ENCODE measurements at places on chromosomes 1 and 21. TPM values are rescaled to one million over a fixed set of nuclear protein-coding genes. Genes with fewer than 3 reads are reported as not detected.

GRCh38 chr1:43706598-43707189, 642 bp upstream of the ST3GAL3 start:
- DNase-seq, result peak; percentile 11
- no peaks in the 10 kb centered on the region for H3K27me3 ChIP-seq

GRCh38 chr1:81738875-81739274, 61.9 kb upstream of the ADGRL2 start:
- no peak for DNase-seq
- peaks cover 4% of the 10 kb centered on the region for H3K4me1 ChIP-seq
- no peaks in the 10 kb centered on the region for H3K36me3 ChIP-seq
- H3K4me3 ChIP-seq, result no peak overlapping the region
- no peak overlapping the region for H3K27ac ChIP-seq
- peaks cover 3% of the 10 kb centered on the region for H3K27me3 ChIP-seq

GRCh38 chr1:12447849-12448312, 170.1 kb downstream of the DHRS3 start:
- H3K27me3 ChIP-seq, result no peaks in the 10 kb centered on the region
- no peak overlapping the region for H3K4me3 ChIP-seq
- H3K36me3 ChIP-seq, result peaks cover 23% of the 10 kb centered on the region
- H3K4me1 ChIP-seq, result peaks cover 24% of the 10 kb centered on the region
- no peak overlapping the region for H3K27ac ChIP-seq

DNA sequence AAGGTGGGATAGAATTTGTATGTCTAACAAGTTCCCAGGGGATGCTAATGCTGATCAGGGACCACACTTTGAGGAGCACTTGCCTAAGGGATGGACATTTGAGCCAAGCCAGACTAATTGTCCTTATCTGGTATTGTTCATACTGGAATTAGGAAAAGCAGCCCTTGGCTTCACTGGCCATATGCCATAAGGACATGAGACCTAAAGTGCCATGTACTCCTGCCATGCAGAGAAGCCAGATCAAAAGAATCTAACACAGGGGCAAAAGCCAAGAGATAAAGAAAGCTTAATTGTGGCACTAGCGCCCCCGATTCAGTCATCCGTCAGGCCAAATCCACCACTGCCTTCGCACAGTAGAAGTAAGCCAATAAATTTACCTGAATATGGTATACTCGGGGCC, 45.7 kb downstream of the RNF11 start:
- no peak for DNase-seq
- H3K27me3 ChIP-seq, result no peaks in the 10 kb centered on the region
- peaks cover 5% of the 10 kb centered on the region for H3K36me3 ChIP-seq

The MXRA8 gene
- total RNA-seq, result 24.3 TPM

GRCh38 chr21:34184232-34184631, 110.9 kb downstream of the MRPS6 start:
- H3K27me3 ChIP-seq, result no peaks in the 10 kb centered on the region
- DNase-seq, result no peak
- peaks cover 8% of the 10 kb centered on the region for H3K4me1 ChIP-seq
- no peak overlapping the region for H3K27ac ChIP-seq

GRCh38 chr1:207922554-207922953, 11.6 kb upstream of the CD34 start:
- DNase-seq, result no peak
- H3K27me3 ChIP-seq, result peaks cover 27% of the 10 kb centered on the region
- no peaks in the 10 kb centered on the region for H3K36me3 ChIP-seq
- H3K27ac ChIP-seq, result no peak overlapping the region
- peaks cover 7% of the 10 kb centered on the region for H3K4me1 ChIP-seq
- no peak overlapping the region for H3K4me3 ChIP-seq

The SMCP gene
- total RNA-seq, result not detected

The PPFIA4 gene
- 0.87 TPM for total RNA-seq

DNA sequence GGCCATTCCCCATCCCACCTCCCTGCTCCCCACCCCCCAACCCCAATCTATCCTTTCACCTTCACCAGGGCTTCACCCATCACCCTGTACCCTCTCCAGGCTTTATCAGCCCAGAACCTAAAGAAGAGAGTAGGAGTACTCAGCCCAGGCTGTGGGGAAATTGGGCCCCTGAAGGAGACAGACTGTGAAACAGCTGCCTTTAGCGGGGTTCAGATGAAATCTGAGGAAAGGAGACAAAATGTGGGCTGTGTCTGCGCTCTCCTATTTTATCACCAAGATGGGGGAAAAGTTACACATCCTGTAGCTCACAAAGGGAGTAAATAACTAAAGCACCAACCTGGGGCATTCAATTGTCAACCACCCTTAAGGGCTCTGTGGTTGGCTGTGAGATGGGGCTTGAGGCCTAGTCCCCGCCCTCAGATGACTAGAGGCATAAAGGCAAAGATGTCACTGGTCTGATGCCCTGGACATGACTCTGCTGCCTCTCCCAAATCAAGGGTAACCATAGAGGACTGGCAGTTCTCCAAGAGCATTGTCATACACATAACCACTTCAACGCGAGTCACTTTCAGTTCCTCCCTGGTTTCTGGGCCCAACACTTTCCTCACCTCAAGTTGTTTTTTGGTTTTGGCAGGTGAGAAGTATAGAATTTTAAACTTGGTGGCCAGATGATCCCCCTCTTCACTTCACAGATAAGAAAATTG, 30.0 kb downstream of the SLC27A3 start:
- no peak overlapping the region for H3K27ac ChIP-seq
- no peaks in the 10 kb centered on the region for H3K27me3 ChIP-seq
- peaks cover 17% of the 10 kb centered on the region for H3K36me3 ChIP-seq
- no peak overlapping the region for H3K4me3 ChIP-seq
- no peaks in the 10 kb centered on the region for H3K4me1 ChIP-seq

- H3K27ac ChIP-seq, result peak overlapping the region; percentile 93
- H3K4me1 ChIP-seq, result peaks cover 14% of the 10 kb centered on the region
- peak overlapping the region; percentile 95 for H3K4me3 ChIP-seq
Measured at GRCh38 chr1:7962014-7962335, 464 bp downstream of the PARK7 start.

- DNase-seq, result no peak
- H3K27ac ChIP-seq, result no peak overlapping the region
- peaks cover 3% of the 10 kb centered on the region for H3K4me1 ChIP-seq
- no peaks in the 10 kb centered on the region for H3K36me3 ChIP-seq
- no peaks in the 10 kb centered on the region for H3K27me3 ChIP-seq
Measured at GRCh38 chr1:34970829-34971228, 14.3 kb downstream of the TMEM35B start.

The SPRR1B gene
- total RNA-seq, result not detected

The INSRR gene
- not detected for total RNA-seq

The KRTAP12-2 gene
- total RNA-seq, result not detected

GRCh38 chr21:44854391-44854663, 19.2 kb downstream of the PTTG1IP start:
- H3K36me3 ChIP-seq, result peaks cover 30% of the 10 kb centered on the region
- H3K4me1 ChIP-seq, result peaks cover 8% of the 10 kb centered on the region
- H3K4me3 ChIP-seq, result no peak overlapping the region
- H3K27me3 ChIP-seq, result no peaks in the 10 kb centered on the region
- peak overlapping the region; percentile 64 for H3K27ac ChIP-seq

DNA sequence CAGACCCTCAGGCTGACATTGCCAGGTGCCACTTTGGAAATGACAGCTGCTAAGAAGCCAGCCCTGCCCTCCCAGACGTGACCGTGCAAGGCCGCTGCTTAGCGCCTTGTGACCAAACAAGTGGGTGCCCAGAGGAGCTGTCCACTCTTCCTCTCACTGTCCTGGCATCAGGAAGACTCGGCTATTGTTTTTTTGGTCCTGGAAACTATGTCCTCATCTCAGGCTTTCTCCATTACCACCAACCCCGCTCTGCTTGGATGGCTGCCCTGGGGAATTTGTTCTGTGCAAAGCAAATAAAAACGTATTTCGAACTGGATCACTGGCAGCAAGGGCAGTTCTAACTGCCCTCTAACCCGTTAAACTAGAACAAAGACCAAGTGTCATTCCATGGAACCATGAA, 13.7 kb upstream of the TENT5C start:
- no peak overlapping the region for H3K4me3 ChIP-seq
- DNase-seq, result no peak
- no peaks in the 10 kb centered on the region for H3K27me3 ChIP-seq
- H3K4me1 ChIP-seq, result peaks cover 15% of the 10 kb centered on the region
- no peak overlapping the region for H3K27ac ChIP-seq

- H3K36me3 ChIP-seq, result no peaks in the 10 kb centered on the region
- no peaks in the 10 kb centered on the region for H3K4me1 ChIP-seq
- H3K4me3 ChIP-seq, result no peak overlapping the region
- H3K27me3 ChIP-seq, result peaks cover 19% of the 10 kb centered on the region
- DNase-seq, result no peak
Measured at GRCh38 chr1:6996371-6996770, 211.1 kb downstream of the CAMTA1 start.

The DBT gene
- total RNA-seq, result 20.4 TPM

DNA sequence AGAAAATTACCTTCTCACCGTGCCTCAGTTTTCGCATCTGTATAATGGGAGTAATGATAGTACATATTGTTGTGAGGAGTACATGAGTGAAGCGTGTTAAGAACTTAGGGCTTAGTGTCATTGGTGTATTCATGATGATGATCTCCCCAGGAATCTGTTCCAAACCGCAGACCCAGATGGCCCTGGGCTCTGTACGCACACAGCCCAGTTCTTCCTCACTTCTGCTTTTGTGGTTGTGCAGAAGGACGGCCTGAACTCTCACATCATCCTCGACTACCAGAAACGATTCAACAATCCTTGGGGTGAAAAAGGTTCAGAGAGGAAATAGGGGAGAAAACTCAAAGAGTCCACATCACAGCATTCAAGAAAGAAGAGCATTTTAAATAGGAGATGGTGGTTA, 323.0 kb downstream of the CAMTA1 start:
- H3K27me3 ChIP-seq, result peaks cover 15% of the 10 kb centered on the region
- H3K4me3 ChIP-seq, result no peak overlapping the region
- DNase-seq, result no peak
- peaks cover 3% of the 10 kb centered on the region for H3K4me1 ChIP-seq

The FCRL1 gene
- total RNA-seq, result not detected

DNA sequence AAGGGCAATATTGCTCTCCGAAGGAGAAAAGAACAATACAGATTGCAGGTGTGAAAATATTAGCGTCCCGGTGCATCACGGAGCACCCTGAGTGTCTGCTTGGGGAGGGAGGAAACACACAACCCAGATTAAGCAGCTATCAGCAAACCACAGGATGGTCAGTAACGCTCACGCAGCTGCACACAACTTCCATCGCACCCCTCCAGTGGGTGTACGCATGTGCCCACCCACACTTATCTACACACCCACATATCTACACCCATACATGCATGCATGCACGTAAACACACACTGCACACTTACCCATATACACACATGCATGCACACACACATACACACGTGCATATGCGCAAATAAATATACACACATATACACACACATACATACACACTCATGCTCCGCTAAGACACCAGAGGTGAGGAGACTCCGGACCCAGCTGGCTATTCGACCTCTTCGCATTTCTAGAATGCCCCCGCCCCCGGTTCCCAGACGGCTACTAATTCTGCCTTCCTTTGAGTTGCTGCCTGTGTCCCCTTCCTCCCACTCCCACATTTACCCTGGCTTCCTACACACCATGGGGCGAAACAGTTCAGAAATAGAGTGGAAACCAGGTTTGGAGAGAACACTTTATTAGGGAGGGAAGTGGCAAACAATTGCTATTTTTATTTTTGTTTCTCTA, 26.2 kb downstream of the ITPKB start:
- no peaks in the 10 kb centered on the region for H3K36me3 ChIP-seq
- H3K4me1 ChIP-seq, result peaks cover 3% of the 10 kb centered on the region
- no peak overlapping the region for H3K4me3 ChIP-seq
- no peaks in the 10 kb centered on the region for H3K27me3 ChIP-seq

The AJAP1 gene
- 0.46 TPM for total RNA-seq

- no peaks in the 10 kb centered on the region for H3K36me3 ChIP-seq
- H3K27ac ChIP-seq, result no peak overlapping the region
- H3K4me1 ChIP-seq, result peaks cover 1% of the 10 kb centered on the region
- peaks cover 26% of the 10 kb centered on the region for H3K27me3 ChIP-seq
- DNase-seq, result no peak
Measured at GRCh38 chr1:53651356-53651755, 87.6 kb downstream of the GLIS1 start.

GRCh38 chr1:69649383-69649990, 81.8 kb downstream of the LRRC7 start:
- no peaks in the 10 kb centered on the region for H3K27me3 ChIP-seq
- H3K27ac ChIP-seq, result no peak overlapping the region
- no peak overlapping the region for H3K4me3 ChIP-seq
- no peaks in the 10 kb centered on the region for H3K36me3 ChIP-seq
- DNase-seq, result no peak

DNA sequence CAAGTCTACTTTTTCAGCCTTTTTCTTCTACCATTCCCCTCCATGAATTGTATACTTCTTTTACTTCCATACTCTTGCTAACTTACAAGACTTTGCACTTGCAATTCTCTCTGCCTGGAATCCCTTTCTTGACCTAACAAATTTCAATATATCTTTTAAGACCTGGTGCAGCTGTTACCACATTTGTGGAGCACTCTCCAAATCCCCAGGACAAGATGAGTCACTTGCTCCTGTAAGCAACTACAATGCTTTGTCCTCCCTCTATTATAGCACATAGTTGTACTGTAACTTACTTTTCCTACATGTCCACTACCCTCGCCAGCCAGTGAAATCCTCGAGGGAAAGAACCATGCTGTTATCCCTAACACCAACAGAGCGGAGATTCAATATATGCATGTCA, 43.1 kb downstream of the WARS2 start:
- H3K36me3 ChIP-seq, result no peaks in the 10 kb centered on the region
- no peaks in the 10 kb centered on the region for H3K27me3 ChIP-seq
- H3K27ac ChIP-seq, result no peak overlapping the region
- H3K4me1 ChIP-seq, result peaks cover 4% of the 10 kb centered on the region
- no peak for DNase-seq

- no peak overlapping the region for H3K4me3 ChIP-seq
- no peaks in the 10 kb centered on the region for H3K27me3 ChIP-seq
- DNase-seq, result no peak
- H3K4me1 ChIP-seq, result peaks cover 3% of the 10 kb centered on the region
- H3K27ac ChIP-seq, result no peak overlapping the region
- H3K36me3 ChIP-seq, result no peaks in the 10 kb centered on the region
Measured at GRCh38 chr1:164265232-164265631, 293.8 kb upstream of the PBX1 start.

- H3K27ac ChIP-seq, result no peak overlapping the region
- H3K36me3 ChIP-seq, result no peaks in the 10 kb centered on the region
- no peak for DNase-seq
Measured at GRCh38 chr1:198934901-198935305, 296.1 kb downstream of the PTPRC start.

Data from progenitor cell of endocrine pancreas (in vitro differentiated cells).